Dorsolateral prefrontal cortex (tissue), 122 donors: ENCODE measurements at places on chromosomes 6 and 20.

- DNase-seq = no peak
Measured at GRCh38 chr6:44522871-44523270, 135.4 kb downstream of the CDC5L start.

DNA sequence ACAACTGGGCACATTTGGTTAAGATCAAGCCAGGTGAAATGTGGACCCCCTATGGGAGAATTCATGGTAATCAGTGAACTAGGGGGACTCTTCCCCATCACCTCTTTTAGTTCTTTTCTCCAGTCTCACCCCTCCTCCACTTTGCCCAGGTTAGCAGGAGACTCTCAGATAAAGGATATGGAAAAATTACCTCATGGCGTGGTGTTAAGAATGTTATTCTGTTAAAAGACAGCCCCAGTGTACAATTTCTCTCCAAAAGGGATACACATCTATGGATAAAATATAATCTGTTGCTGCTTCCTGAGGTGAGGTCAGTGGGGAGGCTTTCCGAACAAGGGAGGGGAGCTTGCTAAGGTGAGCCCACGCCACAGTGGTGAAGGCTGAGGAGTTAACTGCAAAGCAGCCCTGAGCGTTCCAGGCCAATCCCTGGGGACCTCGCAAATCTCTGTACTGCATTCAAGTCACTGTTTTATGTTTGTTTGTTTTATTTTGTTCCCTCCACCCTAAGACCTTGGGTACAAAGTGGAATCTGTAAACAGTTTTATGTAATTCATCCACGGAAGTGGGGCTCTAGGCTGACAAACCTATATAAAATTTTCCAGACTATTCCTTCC lies 52.0 kb downstream of the ADGRF1 start:
- no peak for DNase-seq

DNA sequence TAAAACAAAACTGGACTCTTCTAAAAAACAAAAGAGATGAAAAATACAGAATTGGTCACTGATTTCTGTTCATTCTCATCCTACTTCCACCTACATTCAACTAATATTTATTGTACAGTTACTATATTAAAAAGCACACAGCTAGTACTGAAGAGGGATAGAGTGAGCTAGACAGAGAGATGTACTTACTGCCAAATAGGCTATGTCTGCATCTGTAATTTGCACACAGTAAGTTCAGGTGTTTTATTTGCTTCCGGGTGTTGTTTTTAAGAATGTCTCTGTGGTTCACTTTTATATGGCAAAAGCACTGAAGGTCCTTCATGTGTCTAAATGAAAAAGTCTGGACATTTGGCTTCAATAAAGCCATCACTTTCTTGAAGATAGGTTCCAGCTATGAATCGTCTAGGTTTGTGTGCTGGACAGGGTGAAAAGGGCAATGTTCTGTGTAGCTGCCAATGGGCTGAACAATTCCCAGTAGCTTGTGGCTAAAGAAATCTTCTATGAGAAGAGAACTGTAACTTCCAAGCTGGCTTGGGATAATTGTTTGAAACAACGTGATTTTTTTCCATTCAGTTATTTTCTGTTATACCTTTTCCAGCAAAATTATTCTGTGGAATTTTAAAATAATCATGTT lies 47.3 kb downstream of the EPB41L2 start:
- DNase-seq = no peak

- no peak for DNase-seq
Measured at GRCh38 chr6:44699082-44699481, 311.6 kb downstream of the CDC5L start.

- peak; percentile 84 for DNase-seq
Measured at GRCh38 chr20:49928411-49929141, 7.6 kb upstream of the RNF114 start.

DNA sequence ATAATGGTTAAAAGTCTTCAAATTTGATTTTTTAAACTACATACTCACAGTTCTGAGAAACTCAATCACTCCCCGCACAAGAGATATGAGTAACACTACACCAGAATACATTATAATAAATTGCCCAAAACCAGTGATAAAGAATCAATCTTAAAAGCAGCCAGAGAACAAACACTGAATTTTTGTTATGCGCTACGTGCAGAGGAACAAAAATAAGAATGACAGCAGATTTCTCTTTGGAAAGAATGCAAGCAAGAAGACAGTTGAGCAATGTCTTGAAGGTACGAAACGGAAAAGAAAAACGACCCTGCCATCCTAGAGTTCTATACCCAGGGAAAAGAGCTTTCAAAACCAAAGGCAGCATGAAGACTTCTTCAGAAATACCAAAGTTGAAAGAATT lies 216.7 kb downstream of the TTLL2 start:
- no peak for DNase-seq
